GM12892 (cell line): ENCODE measurements at places on chromosomes 1 and 21.

DNA sequence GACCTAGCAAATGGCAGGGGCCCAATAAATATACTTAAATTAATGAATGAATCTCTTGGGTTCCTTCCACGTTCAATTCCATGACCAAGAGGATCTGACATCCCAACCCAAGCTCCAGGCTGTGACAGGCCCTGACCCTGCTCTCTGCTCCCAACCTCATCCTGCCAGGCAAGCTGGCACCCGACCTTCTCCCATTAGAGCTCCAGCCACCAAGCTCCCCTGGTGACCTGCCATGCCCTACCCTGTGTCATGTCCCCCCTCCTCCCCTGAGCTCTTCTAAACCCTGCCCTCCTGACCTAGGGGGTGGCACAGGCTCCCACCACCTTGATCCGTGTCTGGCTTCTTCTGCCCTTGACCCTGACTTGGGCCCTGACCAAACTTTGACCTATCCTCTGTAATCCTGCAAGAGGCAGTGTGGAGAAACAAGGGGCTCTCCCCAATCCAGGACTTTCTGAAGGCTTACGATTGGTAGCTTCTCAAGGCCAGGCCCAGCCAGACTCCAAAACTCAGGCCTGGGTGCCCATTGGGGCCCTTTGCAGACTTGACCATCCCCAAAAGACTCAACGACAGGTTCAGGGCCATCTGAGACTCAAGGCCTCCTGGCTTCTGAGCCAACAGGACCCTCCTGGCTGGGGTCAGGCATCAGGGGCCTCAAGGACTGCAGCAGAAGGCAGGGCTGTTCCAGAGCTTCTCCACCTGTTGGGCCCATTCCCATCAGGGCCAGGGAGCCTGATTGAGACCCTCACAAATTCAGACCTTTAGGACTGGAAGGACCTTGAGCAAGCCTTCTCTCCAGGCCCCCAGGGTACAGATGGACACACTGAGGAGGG, 249.0 kb downstream of the PTPRU start:
- no peak for DNase-seq

DNA sequence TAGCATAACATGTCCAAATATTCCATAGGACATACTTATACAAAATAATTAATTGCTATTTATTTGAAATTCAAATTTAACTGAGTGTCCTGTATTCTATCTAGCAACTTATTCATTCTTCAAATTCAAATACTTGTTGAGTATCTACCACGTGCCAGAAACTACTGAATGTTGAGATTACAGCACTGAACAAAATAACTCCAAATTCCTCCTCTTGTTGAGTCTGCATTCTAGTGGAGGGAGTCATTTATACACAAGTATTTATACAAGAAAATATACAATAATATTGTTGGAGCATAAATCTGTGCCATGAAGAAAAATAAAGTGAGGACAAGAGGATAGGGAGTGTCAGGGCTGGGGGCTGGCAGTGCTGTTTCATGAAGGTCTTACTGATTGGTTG, 43.7 kb upstream of the CDC42BPA start:
- DNase-seq = no peak

GRCh38 chr1:67897270-67897949, 64.1 kb upstream of the GNG12 start:
- DNase-seq = no peak

DNA sequence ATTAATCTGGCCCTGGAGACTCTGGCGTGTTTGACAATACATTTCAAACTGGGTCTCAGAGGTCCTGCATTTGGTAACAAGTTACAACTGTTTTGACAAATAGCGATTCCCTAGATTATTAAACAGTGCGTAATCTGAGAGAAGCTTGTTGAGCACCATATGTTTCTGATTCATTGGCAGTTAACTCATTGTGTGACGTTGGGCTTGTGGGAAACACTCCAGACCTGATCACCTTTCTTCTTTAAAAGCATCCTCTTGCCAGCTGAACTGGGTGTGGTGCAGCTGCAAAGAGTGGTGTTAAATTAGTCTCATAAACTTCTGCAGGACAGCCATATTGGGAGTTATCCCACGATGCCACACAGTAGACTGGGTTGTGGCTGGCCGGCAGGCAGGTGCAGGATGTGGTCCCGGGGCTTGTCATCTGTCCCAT, 82.7 kb downstream of the CDC7 start:
- no peak for DNase-seq

GRCh38 chr1:50270926-50271325, 152.3 kb downstream of the DMRTA2 start:
- DNase-seq = no peak

- DNase-seq = no peak
These were observed 516.7 kb downstream of the KCNT2 start for GRCh38 chr1:196091397-196092135.

GRCh38 chr1:218351391-218352074, 6.4 kb downstream of the TGFB2 start:
- DNase-seq = no peak

GRCh38 chr1:233897325-233898162, 6.9 kb upstream of the SLC35F3 start:
- no peak for DNase-seq

DNA sequence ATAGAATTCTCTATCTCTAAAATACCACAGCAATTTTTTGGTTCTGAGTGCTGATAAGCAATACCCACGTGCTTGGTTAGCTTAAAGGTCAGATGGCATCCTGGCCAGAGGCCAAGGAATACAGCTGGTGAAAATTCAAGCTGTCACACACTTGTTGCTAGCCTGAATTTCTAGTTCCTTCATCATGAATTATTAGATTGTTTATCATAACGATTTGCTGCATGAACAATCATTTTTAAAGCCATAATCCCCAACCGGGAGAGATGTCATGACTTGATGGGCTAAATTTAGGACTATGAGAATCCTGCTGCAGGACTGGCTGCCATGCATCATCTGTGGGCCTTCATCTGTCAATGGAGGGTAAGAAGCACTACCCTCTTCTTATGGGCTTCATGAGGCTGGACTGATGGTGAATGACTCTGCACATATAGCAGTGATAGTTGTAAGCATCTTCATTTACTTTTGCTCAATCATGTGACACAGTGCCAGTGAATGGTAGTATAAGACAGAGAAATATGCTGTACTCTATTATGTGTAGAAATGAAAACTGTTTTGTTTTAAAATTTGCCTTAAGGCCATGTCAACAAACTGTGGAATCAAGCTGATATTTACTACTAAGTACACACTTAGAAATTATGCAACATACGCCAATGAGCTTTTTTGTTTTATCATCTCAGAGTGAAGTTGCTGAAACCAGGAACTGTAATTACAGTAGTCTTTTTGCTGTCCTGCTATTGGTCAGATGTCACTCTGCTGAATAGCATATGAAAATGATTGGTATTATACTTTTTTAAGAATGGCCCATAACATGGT, 80.5 kb upstream of the RALGPS2 start:
- no peak for DNase-seq

- no peak for DNase-seq
These were observed 35.2 kb upstream of the CTPS1 start for GRCh38 chr1:40944326-40944725.

- no peak for DNase-seq
These were observed 296.1 kb downstream of the PTPRC start for GRCh38 chr1:198934901-198935305.

DNA sequence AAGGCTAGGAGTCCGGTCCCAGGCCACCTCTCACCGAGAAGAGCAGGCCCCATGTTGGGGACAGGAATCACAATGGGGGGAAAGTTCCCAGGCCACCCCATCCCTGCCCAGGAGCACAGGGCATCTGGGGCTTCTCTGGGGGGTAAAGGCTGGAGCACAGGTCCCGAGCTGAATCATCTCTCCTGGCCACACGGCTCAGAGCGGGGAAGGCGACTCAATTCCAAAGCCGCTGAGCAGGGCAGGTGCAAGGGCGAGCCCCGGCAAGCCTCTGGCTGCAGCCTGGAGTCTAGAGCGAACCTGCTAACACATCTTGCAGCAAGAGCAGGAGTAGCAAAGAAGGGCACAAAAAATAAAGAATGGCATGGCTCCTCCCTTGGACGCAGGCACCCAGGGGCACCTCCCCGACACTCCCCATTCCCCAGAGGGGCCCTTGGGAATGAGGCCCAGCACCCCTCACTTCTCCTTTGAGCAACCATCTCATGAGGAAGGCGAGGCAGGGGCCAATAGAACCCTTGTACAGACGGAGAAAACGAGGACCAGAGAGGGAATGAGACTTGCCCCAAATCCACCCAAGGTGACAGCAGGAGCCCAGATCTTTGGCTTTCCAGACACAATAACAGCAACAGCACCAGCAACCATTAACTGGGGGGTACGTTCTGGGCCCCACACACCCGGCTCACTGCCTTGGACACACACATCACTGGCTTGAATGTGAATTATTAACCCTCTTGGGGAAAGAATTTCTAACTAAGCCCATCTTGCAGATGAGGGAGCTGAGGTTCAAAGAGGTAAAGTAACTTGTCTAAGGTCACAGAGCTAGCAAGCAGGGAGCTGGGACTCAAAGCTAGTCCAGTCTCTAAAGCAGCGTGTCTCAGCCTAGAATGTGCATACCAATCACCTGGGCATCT, 20.7 kb upstream of the ALDH4A1 start:
- no peak for DNase-seq

DNA sequence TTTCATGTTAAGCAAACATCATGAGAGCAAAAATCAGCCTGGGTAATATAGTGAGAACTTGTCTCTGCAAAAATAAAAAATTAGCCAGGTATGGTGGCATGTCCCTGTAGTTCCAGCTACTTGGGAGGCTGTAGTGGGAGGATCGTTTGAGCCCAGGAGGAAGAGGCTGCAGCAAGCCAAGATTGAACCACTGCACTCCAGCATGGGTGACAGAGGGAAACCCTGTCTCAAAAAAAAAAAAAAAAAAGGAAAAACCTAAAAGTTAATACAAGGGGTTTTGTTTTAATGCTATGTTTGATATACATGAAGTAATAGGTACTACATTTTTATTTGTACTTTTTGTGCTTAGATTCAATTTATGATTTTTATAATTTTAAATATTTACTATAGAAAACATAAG, 27.1 kb upstream of the SLC35A3 start:
- DNase-seq = no peak

- DNase-seq = no peak
These were observed 104.6 kb downstream of the DISP1 start for GRCh38 chr1:222919478-222919865.

GRCh38 chr1:23424293-23425192, at the start of gene TCEA3:
TSS of gene TCEA3 (minus strand) at chr1:23424748. CDS start at chr1:23424633, 115 bp downstream.
- DNase-seq = peak; percentile 38

DNA sequence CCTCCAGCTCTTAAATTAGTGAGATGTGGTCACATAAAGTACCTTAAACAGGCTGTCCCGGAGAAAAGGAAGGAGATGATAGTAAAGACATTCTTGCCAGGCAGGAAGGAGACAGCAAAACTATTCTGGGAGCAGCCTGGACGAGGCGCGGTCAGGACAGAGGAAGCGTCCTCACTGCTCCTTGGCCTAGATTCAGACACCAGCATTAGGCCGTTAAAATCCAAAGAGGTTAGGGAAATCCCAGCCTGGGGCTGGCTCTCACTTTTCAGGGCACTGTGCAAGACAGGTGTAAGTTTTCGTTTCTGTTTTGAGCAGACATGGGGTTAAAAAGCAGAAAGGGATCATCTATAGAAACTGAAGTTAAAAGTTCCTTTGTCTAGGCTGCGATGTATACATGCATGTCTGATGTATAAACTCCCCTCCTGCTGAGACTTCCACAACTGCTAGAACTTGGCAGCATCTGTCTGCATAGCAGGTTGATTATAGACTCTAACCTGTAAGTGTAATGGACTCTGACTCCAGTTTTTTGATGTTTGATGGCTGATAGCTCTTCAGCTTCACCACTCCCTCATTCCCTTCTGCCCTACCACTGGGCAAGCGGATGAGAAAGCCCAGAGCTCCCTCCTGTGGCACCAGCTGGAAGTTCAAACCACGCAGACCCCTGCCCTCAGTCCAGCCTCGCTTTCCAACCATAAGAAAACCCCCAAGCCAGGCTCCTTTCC, 21.5 kb downstream of the STPG1 start:
- DNase-seq = peak; percentile 51

DNA sequence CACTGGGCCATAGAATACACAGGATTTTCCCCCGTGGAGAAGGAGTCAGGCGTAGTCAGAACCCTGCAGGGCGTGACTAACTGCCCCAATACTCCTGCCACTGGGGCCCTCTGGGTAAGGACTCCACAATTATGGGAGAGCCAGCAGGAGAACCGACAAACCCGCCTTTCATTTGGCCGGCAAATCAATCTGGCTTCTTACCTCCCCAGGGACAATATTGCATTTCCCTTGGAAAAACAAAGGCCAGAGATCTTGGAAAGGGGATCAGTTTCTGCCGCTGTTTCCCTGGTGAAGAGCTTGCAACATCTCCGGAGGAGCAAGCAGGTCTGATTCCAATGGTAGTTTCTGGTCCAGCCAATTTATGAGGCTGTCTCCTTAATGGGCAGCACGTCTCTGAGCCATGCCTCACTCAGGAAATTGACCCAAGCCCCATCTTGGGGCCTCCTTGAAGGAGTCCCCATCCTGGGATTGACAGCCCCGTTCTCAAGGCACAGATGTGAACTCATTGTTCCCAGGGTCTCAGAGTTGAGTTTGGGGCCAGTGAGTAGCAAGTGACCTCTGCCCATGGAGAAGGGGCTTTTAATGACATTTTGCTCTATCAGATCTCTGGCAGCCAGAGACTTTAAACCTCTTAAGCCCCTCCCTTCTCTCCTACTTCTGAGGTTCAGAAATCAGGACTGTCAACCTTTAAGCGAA, 4.3 kb downstream of the TRABD2B start:
- DNase-seq = no peak

DNA sequence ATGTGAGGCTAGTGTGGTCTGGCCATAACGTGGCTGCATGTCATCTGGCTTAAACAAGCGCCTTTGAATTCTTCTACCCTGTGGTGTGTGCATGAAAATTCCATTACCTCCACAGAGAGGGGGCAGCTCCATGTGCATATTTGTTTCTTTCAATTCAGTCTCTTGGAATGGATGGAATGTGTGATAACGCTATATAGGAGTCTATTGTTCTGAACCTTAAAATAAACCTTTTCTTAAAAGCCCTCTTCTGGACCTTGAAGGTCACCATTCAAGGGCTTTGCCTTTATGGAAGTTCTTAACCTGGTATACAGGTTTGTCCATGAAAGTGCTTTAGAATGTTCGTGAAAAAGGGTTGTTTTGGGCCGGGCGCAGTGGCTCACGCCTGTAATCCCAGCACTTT, 118.2 kb upstream of the ADGRL2 start:
- no peak for DNase-seq

DNA sequence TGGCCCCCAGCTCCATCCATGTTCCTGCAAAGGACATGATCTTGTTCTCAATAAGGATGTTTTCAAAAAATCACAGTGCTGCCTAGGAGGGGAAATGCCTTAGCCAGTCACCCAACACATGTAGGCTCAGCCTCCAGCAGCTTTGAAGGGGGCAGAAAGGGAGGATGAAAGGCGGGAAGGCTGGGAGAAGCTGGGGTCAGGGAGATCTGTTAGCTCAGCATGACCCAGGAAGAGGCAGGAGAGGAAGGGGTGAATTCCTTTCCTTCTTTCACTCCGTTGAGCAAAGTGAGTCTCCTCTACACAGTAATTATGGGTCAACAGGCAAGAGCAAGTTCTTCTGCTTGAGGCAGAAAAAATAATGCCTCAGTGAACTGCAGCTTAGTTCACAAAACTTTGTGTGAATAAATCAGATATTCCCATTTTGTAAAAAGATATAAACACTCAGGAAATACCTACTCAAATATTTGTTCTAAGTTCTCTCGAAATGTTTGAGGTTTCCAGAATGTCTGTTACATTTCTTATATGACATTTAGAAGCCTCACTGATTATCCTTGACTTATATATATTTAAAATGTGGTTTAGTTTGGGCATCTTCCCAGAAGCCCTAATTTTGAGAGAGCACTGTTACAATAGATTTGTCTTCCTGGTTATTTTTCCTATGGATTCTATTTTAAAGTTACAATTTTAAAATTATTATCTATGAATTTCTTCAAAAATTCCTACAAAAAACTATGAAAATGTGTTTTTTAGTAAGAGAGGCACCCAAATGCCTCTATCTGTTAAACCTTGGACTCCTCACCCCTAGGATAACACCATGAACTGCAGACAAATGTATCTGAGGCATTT, 116.8 kb downstream of the KCNJ6 start:
- no peak for DNase-seq
